ENCODE measurements at places on chromosomes 1 and 21.

GRCh38 chr1:209643285-209644020 is 8.8 kb downstream of the LAMB3 start:
- no peak for DNase-seq

DNA sequence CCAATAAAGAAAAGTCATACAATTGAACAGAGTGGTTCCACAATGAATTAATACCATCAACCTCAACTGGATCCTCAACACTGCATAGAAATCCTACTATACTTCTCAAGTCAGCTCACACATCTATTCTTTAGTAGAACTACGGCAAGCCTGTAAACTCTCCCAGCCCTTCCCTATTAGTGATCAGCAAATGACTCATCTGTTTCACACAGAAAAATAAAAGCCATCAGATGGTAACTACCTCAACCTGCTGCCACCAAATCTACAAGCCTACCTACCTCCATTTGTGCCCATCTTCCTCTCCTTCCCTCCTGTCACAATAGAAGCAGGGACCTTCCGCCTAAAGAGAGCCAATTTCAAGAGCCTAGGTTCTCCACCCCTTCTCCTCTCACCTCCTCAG is 63.6 kb downstream of the DMAP1 start:
- DNase-seq, result no peak

GRCh38 chr1:119364640-119365039 is 3.9 kb upstream of the HAO2 start:
- DNase-seq, result no peak

GRCh38 chr1:223266632-223267172 is 97.3 kb downstream of the SUSD4 start:
- no peak for DNase-seq

DNA sequence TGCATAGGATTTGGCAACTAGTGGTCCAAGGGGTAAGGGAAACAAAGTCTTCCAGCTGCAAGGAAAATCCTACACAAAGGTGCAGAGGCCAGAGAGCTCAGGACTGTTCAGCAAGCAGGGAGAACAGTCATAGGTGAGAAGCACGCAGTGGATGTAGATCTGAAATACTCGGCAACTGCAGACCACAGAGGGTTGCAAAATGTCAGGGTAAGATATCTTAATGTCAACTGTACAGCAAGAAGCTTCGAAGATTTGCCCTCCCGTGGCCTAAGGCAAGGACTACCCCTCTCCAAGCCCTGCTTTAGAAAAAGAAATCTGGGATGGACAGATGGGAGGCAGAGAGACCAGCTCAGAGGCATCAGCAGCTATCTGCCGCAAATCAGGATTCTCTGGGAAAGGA is 153.4 kb upstream of the IRF2BP2 start:
- DNase-seq, result no peak

All from KG1 (cell line).